ENCODE measurements at places on chromosomes 5 and 9.

DNA sequence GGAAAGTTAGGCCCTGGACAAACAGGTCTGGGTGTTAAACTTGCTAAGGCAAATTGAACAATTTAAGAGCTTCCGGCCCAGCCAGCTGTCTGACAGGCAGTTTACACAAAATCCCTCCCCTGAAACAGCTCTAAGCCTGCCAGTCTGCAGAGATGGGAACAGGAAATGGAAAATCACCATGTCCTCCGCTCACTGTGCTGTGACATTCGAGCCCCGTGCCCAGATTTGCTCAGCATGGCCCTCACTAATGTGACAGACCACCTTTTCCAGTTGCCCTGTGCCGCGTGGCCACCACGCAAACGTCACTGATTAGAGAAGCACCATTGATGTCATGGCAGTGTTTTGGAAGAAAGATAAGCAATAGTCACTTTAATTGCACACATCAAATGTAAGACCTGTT lies 41.0 kb downstream of the CCNJL start:
- peaks cover 33% of the 10 kb centered on the region for H3K4me1 ChIP-seq
- no peak for DNase-seq

GRCh38 chr9:72351538-72352453 lies 13.2 kb downstream of the ZFAND5 start:
- no peak overlapping the region for H3K27ac ChIP-seq
- H3K4me1 ChIP-seq, result peaks cover 16% of the 10 kb centered on the region
- H3K27me3 ChIP-seq, result no peaks in the 10 kb centered on the region
- DNase-seq, result no peak
- H3K4me3 ChIP-seq, result no peak overlapping the region

- H3K36me3 ChIP-seq, result no peaks in the 10 kb centered on the region
- no peak overlapping the region for H3K4me3 ChIP-seq
- H3K4me1 ChIP-seq, result no peaks in the 10 kb centered on the region
- no peaks in the 10 kb centered on the region for H3K27me3 ChIP-seq
- DNase-seq, result no peak
These were observed 339.9 kb downstream of the ASTN2 start for GRCh38 chr9:117074784-117075520.

- no peaks in the 10 kb centered on the region for H3K36me3 ChIP-seq
- no peak for DNase-seq
- H3K27me3 ChIP-seq, result no peaks in the 10 kb centered on the region
- H3K4me1 ChIP-seq, result no peaks in the 10 kb centered on the region
These were observed 260.2 kb downstream of the ARHGAP26 start for GRCh38 chr5:143030349-143030748.

GRCh38 chr5:103668281-103668680 lies 105.7 kb upstream of the NUDT12 start:
- no peak overlapping the region for H3K4me3 ChIP-seq
- no peaks in the 10 kb centered on the region for H3K36me3 ChIP-seq
- DNase-seq, result no peak
- no peaks in the 10 kb centered on the region for H3K4me1 ChIP-seq
- no peak overlapping the region for H3K27ac ChIP-seq

GRCh38 chr9:74573640-74574191 lies 76.6 kb downstream of the RORB start:
- H3K4me1 ChIP-seq, result no peaks in the 10 kb centered on the region
- H3K27me3 ChIP-seq, result no peaks in the 10 kb centered on the region
- DNase-seq, result no peak

DNA sequence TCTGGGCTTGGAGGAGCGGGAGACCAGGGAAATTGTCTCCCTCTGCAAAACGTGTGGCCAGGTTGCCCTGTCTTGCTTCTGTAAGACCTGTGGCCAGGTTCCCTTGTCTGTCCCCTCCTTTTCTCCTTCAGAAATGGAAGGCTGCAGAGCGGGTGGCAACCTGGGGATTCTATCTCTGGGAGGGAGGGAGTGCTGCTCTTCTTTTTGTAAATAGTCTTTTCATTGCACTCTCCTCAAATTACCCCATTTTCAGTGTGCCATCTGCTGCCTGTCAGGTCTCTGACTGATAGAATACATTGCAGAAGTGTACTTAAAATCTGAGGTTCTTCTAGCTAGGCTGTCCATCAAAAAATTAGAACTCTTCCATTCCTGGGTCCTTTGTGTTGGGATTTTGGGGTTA lies 126.0 kb downstream of the GABRB2 start:
- H3K4me1 ChIP-seq, result no peaks in the 10 kb centered on the region
- no peaks in the 10 kb centered on the region for H3K27me3 ChIP-seq
- no peak overlapping the region for H3K27ac ChIP-seq
- no peaks in the 10 kb centered on the region for H3K36me3 ChIP-seq
- no peak overlapping the region for H3K4me3 ChIP-seq

- DNase-seq, result no peak
- no peak overlapping the region for H3K27ac ChIP-seq
- no peaks in the 10 kb centered on the region for H3K36me3 ChIP-seq
- H3K4me1 ChIP-seq, result no peaks in the 10 kb centered on the region
- no peak overlapping the region for H3K4me3 ChIP-seq
These were observed 253.7 kb downstream of the SPOCK1 start for GRCh38 chr5:137245438-137245837.

GRCh38 chr9:71944754-71945375 lies 33.4 kb downstream of the C9orf85 start:
- no peak for DNase-seq
- peaks cover 20% of the 10 kb centered on the region for H3K4me1 ChIP-seq
- no peak overlapping the region for H3K27ac ChIP-seq
- H3K36me3 ChIP-seq, result peaks cover 4% of the 10 kb centered on the region

DNA sequence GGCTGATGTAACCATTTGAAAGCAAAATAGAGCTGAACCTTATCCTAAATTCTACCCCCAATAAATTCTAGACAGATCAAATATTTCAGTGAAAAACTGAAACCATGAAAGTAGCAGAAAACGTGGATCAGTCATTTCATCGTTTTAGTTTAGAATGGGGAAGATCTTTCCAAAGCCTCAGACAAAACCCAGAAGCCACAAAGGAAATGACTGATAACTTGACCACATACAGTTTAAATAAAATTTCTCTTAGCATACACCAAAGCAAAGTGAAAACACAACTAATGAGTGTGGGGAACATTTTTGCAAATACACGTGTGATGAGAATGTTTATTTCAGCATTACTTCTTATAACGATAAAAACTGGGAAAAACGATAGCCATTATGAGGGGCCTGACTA lies 284.8 kb downstream of the ADGRV1 start:
- DNase-seq, result no peak
- no peaks in the 10 kb centered on the region for H3K4me1 ChIP-seq
- no peaks in the 10 kb centered on the region for H3K27me3 ChIP-seq
- H3K4me3 ChIP-seq, result no peak overlapping the region
- H3K27ac ChIP-seq, result no peak overlapping the region
- H3K36me3 ChIP-seq, result no peaks in the 10 kb centered on the region

GRCh38 chr9:16744394-16744793 lies 126.1 kb downstream of the BNC2 start:
- H3K36me3 ChIP-seq, result no peaks in the 10 kb centered on the region
- no peak overlapping the region for H3K27ac ChIP-seq
- H3K4me3 ChIP-seq, result no peak overlapping the region
- no peaks in the 10 kb centered on the region for H3K27me3 ChIP-seq

- peaks cover 4% of the 10 kb centered on the region for H3K4me1 ChIP-seq
- no peaks in the 10 kb centered on the region for H3K27me3 ChIP-seq
- no peak overlapping the region for H3K27ac ChIP-seq
- DNase-seq, result no peak
- peak overlapping the region; percentile 64 for H3K4me3 ChIP-seq
- no peaks in the 10 kb centered on the region for H3K36me3 ChIP-seq
These were observed 35.2 kb downstream of the SARDH start for GRCh38 chr9:133702798-133703590.

DNA sequence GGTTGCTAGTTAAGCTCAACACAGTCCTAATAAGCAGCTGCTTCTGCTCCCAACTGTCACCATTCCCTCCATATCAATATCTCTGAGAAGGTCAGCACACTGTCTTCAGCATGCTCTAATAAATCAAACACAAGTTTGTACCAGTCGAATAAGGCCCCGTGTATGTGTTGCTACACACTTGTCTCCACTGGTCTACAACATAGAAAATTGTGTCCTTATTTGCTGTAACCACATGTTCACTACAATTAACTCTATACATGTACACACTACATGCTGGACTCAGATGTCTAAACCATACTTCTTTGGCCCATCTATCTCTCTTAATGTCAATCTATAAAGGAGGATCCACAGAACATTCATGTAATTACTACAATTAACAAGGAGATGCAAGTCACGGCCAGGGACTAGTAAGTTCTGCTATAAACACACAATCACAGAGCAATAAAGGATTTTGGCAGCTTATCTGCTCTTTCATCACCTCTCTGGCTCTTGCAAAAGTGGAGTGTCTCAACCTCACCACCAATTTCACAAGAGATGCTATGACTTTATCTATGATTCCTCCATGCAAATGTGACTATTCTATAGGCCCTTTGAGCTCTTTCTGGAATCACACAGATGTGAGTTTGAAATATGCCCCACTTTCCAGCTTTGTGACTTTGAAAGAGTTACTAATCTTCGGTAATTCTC lies 143.9 kb downstream of the SEMA5A start:
- H3K4me3 ChIP-seq, result no peak overlapping the region
- DNase-seq, result no peak
- H3K27me3 ChIP-seq, result no peaks in the 10 kb centered on the region

DNA sequence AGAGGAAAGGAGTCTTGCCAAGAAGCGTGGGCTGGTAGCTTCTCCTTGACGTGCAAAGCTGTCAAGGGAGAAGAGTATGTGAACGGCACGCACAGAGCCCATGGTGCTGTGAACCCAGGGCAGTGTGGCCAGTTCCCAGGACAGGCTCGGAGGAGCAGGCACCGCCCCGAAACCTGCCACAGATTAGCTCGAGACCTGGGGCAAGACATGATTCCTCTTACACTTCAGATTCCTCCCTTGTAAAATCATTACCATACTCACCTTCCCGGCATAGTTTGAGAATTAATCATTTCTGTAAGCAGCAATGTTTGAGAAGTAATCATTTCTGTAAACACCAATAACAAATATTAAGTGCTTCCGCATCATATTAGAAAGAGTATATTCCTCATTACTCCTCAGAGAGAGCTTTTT lies 19.9 kb downstream of the GOLM1 start:
- no peak for DNase-seq
- H3K27ac ChIP-seq, result no peak overlapping the region
- no peaks in the 10 kb centered on the region for H3K27me3 ChIP-seq
- no peak overlapping the region for H3K4me3 ChIP-seq

GRCh38 chr9:22405869-22406659 lies 40.6 kb upstream of the DMRTA1 start:
- no peaks in the 10 kb centered on the region for H3K36me3 ChIP-seq
- DNase-seq, result no peak
- H3K27me3 ChIP-seq, result no peaks in the 10 kb centered on the region
- H3K4me3 ChIP-seq, result no peak overlapping the region
- H3K4me1 ChIP-seq, result no peaks in the 10 kb centered on the region

DNA sequence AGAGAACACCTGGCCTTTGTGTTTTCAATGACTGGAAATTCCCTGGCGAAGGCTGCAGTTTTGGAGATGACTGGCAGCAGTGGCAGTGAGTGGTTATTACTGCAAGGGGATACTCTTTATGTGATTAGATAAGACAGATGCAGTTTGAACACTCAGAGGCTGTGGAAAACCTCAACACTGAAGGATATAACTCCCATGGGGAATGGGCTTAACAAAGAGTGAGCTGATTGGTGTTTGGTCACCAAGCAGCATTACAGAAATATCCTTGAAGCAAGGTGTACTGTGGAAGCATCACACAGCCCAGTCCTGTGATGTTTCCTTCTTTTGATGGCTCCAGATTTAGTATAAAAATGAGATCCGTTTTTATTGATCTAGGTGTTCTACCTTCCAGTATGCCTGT lies 490.7 kb upstream of the PTPRD start:
- no peaks in the 10 kb centered on the region for H3K4me1 ChIP-seq
- no peaks in the 10 kb centered on the region for H3K27me3 ChIP-seq
- no peak overlapping the region for H3K4me3 ChIP-seq
- H3K36me3 ChIP-seq, result no peaks in the 10 kb centered on the region
- no peak for DNase-seq
- no peak overlapping the region for H3K27ac ChIP-seq

GRCh38 chr5:180644825-180645273 lies 4.6 kb downstream of the FLT4 start:
- no peak overlapping the region for H3K27ac ChIP-seq
- H3K4me3 ChIP-seq, result no peak overlapping the region
- H3K27me3 ChIP-seq, result no peaks in the 10 kb centered on the region
- H3K36me3 ChIP-seq, result no peaks in the 10 kb centered on the region
